Osteoblast (primary cell): ENCODE measurements at places on chromosomes 5 and 9. TPM values are rescaled to one million over a fixed set of nuclear protein-coding genes. Genes with fewer than 3 reads are reported as not detected.

The KIF4B gene
- total RNA-seq: not detected in 2 replicates

The CCNJL gene
- total RNA-seq: 0.88 and 1.1 TPM in 2 replicates

DNA sequence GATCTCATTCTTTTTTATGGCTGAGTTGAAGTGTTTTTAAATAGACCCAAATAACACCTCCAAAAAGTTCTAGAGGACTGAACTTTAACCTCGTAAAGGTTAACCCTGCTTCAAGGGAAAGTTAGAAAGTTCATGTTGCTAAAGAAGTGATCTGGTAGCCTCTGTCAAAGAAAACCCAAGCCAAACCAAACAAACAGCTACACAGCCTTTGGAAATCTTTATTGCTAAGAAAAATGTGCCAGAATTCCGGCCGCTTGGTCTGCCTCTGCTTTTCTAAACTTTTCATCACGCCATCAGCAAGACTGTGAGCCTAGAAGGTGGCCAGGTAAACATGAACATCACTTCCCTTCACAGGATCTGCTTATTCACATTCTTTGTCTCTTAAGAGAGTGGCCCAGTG, 17.9 kb downstream of the FUBP3 start:
- no peak for DNase-seq

DNA sequence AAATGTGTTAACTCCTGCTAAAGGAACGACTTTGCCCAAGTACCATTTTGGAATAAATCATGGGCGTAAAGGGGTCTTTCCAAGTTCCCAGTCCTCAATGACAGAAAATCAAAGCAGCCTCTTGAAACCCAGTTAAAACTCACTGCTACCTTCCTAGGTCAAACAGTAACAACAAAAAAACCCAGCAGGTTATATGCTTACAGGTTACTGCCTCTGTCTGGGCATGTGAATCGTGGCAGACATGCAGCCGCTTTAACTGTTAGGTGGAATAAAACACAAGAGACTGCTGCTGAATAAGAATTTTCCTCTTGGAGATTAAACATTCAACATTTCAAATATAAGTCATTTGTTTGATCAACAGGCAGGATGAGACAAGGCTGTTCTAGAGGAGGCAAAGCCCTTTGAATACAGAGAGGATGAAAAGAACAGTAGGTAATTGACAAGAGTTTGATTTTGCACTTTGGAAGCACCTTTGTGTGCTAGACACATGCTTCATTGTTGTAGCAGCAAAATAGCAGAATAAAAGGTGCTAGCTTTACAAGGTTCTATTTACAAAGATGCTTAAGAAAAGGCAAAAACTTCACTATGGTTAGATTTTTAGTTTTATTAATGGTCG, 319.4 kb downstream of the NDUFS4 start:
- DNase-seq: no peak

- no peak for DNase-seq
Observed at GRCh38 chr5:146218168-146218567, 14.8 kb downstream of the RBM27 start.

DNA sequence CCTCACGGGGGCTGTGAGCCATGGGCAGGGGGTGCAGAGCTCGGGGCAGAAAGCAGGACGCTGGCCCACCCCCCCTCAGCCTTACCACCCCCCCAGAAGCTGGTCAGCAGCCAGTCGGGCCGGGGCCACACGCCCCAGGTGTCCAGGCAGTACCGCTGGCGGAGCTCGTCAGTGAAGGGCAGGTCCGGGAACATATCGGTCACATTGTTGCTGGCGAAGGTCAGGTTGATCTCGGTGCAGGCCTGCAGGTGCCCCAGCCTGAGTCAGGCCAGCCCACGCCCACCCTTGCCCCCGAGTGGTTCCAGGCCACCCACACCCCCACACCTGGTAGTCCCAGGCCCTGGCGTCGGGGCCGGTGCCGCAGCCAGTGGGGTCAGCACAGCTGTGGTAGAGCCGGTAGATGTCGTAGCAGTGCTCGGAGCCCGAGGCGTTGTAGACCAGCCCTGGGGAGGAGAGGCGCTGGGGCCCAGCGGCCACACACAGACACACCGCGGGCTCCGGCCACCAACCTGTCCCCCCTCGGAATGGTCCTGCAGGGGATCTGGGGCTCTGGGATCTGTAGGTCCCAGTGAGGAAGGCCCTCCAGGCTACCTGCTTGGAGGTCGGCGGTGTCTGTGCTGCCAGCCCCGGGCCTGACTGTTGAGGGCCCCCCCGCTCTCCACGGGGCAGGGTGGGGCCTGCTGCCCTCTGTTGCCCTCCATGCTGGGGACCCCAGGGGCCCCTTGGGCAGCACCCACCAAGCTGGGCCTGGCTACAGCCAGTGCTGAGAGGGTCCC, 2.6 kb downstream of the DPP7 start:
- peak; percentile 81 for DNase-seq

- no peak for DNase-seq
Observed at GRCh38 chr5:67908126-67908765, 307.3 kb upstream of the PIK3R1 start.
